ENCODE measurements at places on chromosomes 1 and 21.

DNA sequence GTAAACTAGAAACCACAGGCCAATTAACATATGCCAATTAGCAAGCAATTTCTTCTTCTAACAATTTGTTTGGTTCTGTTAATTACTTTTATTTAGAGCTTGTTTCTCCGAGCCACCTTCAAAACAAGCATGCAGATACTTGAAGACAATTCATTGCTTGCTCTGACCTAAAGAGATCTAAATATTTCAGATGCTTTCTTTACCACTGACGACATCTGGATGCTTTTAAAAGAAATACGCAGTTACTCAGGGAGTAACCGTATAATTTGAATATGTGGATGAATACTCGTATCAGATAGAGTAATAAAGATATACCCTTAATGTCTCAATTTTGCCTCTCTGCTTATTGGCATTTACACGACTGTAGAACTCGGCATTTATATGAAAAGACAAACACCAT is 390.0 kb downstream of the DISC1 start:
- no peak for DNase-seq

GRCh38 chr1:226798427-226799411 is 59.6 kb upstream of the ITPKB start:
- DNase-seq = no peak

GRCh38 chr1:100523038-100523652 is 14.8 kb upstream of the GPR88 start:
- DNase-seq = peak; percentile 49

- DNase-seq = no peak
These were observed 8.3 kb upstream of the C1orf198 start for GRCh38 chr1:230876660-230877059.

DNA sequence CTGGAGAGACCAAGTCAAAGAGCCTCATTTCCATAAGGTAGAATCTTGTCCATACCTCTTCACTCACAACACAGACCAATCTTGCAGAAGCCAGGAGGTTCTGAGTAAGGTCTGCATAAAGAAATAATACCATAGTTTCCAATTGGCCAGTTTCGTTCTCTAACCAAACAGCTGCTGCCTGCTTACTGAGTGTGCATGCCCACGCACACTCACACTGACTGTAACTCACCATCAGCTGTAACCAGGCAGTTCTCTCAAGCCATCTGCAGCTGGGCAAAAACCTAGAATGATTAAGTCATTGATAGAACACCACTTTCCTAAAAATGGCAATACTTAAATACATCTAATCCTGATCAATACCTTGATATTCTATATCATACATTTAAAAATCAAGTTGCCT is 106.6 kb upstream of the VAV3 start:
- no peak for DNase-seq

- no peak for DNase-seq
These were observed 22.9 kb upstream of the APOBEC4 start for GRCh38 chr1:183675883-183676585.
